ENCODE measurements at places on chromosomes 16 and 17.

GRCh38 chr17:27856676-27857432 is 36.3 kb downstream of the LYRM9 start:
- DNase-seq = no peak

DNA sequence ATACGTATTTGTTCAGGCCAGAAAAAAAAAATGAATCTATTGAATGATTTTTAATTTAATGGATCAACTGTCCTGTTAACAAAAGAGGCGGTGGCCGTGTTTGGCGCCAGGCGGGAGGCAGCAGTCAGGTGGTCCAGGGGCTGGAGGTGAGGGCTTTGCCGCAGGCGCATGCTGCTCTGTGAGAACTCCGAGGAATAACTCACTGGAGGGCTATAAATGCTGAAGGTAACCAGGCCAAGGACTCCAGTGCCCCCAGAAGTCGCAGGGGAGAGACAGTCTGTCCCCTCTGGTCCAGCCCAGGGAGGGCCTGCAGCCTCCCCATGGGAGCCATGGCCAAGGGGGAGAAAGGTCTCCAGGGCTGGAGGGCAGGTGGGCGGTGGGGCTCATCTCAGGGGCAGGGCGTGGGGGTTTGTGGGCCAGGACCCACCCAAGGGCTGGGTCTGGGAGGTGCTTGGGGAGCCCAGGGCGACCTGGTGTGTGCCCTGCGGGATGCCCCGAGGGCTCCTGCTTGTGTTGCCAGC is 7.1 kb upstream of the BAHCC1 start:
- DNase-seq = no peak

GRCh38 chr17:61318684-61319098 is 81.0 kb upstream of the TBX2 start:
- DNase-seq = no peak

DNA sequence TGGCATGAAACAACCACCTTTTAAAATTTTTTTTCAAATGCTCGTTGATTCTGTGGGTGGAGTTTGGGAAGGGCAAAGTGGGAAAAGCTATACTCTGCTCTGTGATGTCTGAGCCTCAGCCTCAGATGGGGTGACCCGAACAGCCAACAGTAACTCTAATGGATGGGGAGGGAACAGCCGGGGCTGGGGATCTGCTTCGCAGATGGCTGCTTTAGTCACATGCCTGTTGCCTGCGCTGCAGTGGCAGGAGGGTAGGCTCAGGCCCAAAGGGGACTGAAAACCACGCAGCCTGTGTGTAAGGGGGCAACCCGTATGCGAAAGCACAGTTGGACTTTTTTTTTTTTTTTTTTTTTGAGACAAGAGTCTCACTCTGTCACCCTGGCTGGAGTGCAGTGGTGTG is 14.9 kb upstream of the MAPK3 start:
- DNase-seq = no peak

GRCh38 chr17:31731118-31731517 is 127.9 kb downstream of the COPRS start:
- DNase-seq = no peak

GRCh38 chr16:35302859-35303258 is 1843.4 kb downstream of the TP53TG3F start:
- DNase-seq = no peak

- peak; percentile 69 for DNase-seq
Observed at GRCh38 chr17:37368577-37368976, 7.2 kb upstream of the C17orf78 start.

DNA sequence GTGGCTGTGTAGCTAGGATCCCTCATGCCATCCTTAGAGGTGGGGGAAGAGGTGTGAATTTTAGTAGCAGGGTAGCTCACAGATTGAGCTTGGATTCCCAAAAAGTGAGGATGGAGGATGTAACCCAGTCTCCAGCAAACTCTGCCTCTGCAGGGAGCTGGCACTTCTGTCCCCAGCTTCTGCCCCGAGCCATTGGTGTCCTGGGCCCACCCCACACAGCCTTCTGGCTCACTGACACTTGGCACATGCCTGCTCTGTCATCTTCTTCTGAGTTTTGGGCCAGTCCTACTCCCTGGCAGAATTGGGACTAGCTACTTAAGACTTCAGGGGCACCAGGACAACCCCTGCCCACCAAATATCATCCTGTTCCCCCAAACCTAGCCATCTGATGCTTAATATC is 2.3 kb downstream of the CACNG5 start:
- no peak for DNase-seq

- no peak for DNase-seq
Observed at GRCh38 chr17:66283971-66284370, 18.4 kb upstream of the PRKCA start.

- DNase-seq = peak; percentile 8
Observed at GRCh38 chr16:84555418-84556196, 51.1 kb upstream of the MEAK7 start.

- no peak for DNase-seq
Observed at GRCh38 chr16:30996324-30996984, 11.4 kb downstream of the HSD3B7 start.

DNA sequence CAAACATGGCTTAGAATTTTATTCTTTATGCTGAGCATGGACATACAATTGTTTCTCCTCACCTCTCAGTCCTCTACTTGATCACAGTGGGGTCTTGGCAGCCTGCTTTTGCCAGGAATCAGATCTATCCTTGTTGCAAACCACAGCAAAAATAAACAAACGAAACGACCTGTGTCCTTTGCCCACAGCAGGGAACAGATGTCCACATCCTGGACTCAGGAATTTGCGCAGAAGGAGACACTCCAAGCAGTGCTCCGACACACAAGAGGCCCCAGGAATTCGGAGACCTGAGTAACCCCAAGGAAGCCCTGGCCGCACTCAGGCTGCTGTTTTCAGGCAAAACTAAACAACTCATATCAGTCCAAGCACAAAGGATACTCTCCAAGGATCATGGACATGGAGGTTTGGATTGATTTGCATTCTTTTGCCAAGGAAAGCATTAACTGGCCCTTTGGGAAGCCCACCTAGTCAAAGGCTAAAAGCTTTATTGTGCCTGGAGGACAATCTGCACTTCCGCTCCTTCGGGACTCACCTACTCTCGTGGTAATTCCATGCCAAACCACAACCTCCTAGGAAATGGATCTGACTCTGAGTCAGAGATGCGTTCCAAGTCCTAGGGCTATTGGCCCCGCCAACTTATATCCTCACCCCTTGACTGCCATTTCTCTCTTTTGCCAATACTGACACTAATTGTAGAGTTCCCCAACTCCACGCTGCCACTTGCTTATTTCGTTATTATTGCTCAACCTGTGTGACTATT is 271.1 kb upstream of the CDH11 start:
- peak; percentile 67 for DNase-seq

DNA sequence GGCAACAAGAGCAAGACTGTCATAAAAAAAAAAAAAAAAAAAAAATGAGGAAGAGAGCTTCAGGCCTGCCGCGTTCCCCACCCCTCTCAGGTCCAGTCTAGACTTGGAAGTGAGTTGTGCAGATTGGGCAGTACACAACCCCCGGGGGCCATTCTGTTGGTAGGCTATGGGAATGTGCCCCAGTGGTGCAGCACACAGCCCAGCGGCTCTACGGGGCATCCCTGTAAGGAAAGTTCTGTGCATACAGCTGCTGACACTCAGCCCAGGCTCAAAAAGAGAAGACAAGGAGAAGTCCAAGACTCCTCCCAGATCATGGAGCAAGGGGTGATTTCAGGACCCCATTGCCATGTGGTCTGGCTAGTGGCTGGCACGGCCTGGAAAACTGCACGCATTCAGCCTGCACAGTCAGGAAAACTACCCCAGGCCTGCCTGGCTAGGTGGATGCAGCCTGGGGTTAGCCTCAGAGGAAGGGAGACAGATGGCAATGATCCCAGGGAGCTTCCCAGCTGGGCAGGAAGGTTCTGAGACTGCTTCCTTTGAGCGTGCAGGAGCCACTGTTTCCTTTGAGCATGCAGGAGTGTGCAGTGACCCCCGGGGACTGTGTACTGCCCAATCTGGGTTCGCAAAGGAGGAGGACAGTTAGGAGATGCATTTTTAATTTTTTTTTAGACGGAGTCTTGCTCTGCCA is 44.8 kb downstream of the PECAM1 start:
- DNase-seq = no peak

DNA sequence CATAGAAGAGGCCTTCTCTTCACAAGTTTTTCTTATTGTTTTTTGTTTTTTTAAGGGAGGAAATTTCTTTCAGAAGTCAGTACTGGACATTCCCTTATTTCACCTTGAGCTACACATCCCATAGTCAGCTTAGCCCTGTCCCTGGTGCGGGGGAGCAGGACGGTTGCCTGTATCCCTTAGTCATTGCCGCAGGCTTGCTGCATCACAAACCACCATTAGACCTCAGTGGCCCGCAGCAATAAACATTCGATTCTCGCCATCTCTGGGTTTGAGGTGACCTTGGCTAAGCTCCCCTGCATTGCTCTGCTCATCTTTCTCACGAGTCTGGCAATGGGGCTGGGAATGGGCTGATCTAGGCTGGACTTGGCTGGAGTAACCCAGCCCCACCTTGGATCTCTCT is 692.5 kb downstream of the WWOX start:
- no peak for DNase-seq

- DNase-seq = no peak
Observed at GRCh38 chr16:87648698-87649487, 46.6 kb downstream of the JPH3 start.

GRCh38 chr17:74473294-74473693 is 6.9 kb downstream of the CD300A start:
- no peak for DNase-seq

DNA sequence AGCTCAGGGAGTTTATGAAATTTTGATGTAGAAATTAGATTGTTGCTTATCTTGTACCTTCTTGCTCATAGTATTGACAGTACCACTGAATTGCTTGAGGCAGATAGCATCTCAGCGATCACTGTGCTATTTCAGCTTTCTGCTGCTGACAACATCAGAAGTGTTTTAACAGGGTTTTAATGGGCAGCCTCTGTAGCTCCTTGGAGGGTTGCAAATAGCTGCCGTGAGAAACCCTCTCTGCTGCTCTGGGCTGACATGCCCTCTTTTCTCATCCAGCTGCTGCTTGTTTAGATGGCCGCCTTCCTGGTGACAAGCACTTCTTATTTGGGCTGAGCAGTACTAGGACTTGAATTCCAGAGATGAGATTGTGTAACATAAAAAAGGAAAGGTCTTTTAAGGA is 180.2 kb upstream of the TBX2 start:
- no peak for DNase-seq

DNA sequence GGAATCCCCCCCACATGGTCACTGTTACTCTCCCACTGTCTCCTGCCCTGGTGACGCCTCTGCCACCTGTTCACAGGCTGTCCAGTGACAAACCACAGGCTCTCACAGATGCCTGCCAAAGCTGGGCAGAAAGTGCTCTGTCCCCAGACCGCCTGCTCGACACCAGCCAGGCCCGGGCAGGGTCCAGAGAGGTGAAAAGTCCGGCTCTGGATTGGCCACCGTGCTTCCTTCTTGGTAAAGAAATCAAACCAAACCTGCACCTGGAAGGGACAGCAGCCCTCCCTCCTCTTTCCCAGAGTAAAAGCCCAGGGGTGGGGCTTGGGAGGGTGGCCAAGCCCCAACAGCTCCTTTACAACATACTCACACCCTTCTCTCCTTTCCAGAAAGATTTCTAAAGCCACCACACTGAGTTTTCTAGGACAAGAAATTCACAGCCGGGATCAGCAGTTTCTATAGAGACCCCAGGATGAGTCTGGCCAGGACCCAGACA is 6.2 kb downstream of the PCGF2 start:
- peak; percentile 27 for DNase-seq
